Forelimb muscle (tissue), 1 donor: ENCODE measurements at places on chromosomes 6 and 20. TPM values are rescaled to one million over a fixed set of nuclear protein-coding genes. Genes with fewer than 3 reads are reported as not detected.

DNA sequence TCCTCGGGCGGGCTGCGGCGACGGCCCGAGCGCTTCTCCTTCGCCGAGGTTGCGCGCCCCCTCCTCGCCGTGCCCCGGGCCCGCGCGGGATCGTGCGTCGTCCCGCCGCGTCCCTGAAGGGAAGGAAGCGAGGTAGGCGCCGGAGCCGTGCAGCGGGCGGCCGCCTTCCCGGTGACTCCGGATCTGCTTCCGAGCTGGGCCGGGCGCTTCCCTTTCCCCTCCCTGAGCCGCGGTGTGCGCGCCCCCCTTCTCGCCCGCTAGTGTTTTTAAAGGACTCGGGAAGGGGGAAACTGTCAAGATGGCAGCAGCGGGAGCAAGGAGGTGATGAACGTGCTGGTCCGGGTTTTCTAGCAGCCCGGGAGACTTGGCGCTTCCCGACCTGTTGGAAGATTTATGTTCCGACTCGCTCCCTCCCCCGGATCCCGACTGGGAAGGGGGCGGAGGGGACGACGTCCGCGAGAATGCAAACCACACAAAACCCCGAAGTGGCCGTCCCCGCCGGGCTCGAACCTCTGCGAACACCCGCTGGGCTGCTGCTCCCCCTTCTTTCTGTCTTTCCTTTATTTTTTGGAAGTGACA, 744 bp upstream of the FOXO3 start:
- no peak for DNase-seq

- peak; percentile 36 for DNase-seq
These were observed 28.8 kb upstream of the TSHZ2 start for GRCh38 chr20:52943185-52943841.

DNA sequence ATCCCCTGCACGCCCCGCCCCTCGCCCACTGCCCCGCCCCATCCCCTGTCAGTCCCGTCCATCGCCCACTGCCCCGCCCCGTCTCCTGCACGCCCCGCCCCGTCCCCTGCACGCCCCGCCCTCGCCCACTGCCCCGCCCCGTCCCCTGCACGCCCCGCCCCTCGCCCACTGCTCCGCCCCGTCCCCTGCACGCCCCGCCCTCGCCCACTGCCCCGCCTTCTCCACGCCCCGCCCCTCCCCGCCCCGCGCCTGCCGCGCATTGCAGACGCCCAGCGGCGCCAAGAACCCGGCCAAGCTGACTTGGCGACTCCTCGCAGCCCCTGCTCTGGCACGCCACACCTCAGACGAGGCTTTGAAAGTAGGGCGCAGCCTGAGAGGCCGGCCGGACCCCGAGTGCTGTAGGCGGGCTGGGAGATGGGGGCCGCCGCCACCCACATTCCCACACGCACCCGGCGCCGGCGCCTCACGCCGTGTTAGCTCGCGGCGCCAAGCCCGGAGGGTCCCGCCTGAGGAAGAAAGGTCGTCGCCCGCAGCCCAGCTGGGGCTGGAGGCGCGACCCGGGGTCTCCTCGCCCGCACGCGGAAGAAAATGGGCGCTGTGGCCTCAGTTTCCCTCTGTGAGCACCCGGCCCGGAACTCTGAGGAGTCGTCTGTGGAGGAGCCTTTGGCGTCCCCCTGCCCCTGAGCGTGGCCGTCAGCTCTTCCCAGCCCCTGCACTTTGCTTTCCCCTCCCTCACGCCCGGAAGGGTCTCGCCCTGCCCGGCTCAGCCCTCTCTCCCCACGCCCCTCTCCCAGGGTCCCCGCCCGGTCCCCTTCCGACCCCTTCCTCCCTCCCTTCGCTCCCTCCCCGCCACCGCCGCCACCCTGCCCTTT, at the start of gene RAD21L1:
RAD21L1 (plus strand) TSS at position 262 of the 872 bp plus-strand sequence. CDS start 2,410 bp downstream, outside the sequence.
- DNase-seq: no peak

DDO gene
- polyA plus RNA-seq: 0.95 TPM

F13A1 gene
- polyA plus RNA-seq: 27.4 TPM

PRDM13 gene
- polyA plus RNA-seq: not detected
